Activated T-helper 2 cell treated with anti-CD3 and anti-CD28 coated beads, Interferon-gamma antibody, Interleukin-2, Interleukin-4, amounts not matched to agents 10 μg/mL and 5 μg/mL and 100 μg/mL, durations not matched to agents 14 hours and 24 hours and 36 hours (primary cell): ENCODE measurements at places on chromosomes 5 and 9.

- DNase-seq: no peak
Observed at GRCh38 chr5:32791536-32792243, 80.6 kb downstream of the NPR3 start.

DNA sequence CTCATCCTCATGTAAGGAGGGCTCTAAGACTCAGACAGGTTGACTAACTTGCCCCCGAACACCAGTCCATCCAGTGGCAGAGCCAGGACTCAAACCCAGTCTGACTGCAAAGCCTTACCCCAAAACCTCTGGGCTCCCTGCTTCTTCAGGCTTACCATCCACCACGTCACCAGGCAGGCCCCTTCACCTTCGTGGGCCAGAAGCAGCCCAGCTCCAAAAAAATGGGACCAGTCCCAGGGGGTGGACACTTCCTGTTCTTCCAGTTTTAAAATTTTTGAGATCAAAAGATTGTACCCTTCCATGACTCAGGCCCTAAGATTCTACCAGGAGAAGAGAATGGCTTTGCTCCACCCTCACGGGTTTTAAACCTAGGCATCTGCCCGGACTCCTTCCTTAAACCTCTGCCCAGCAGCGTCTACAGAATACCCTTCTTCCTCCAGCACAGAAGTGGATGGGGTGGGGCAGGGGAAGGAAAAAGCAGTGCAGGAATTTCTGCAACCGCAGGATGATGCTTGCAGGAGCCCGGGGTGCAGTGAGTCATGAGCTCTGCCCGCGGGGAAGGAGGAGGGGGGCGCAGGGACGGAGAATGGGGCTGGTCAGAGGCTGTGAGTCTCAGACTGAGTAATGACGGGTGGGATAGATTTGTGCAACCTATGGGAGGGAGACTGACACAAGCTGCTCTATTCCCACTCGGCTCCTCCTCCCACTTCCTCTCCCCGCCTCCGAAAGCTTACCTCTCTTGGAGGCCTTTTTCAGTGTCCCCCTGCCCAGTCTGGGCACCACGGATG, 50.4 kb upstream of the STXBP1 start:
- DNase-seq: no peak

GRCh38 chr5:28603869-28604268, 1565.5 kb upstream of the CDH9 start:
- DNase-seq: no peak

GRCh38 chr5:9462109-9462508, 83.8 kb downstream of the SEMA5A start:
- no peak for DNase-seq

DNA sequence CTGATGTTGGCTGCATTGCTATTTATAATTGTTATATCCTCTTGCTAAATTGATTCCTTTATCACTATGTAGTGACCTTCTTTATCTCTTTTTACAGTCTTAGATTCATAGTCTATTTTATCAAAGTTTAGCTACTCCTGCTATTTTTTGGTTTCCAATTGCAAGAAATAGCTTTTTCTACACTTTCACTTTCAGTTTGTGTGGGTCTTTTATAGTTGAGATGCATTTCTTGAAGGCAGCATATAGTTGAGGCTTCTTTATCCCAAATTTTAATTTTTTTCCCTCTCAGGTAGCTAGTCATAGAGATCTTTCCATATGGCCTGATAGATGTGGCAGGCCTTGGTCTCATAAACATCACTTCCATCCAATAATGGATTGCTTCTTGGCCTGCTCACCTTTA, 228.5 kb downstream of the COMMD10 start:
- no peak for DNase-seq

- DNase-seq: no peak
Observed at GRCh38 chr9:117334101-117334500, 80.8 kb downstream of the ASTN2 start.

- DNase-seq: no peak
Observed at GRCh38 chr9:127634021-127634420, 21.9 kb downstream of the STXBP1 start.

GRCh38 chr9:38523121-38523520, 97.3 kb downstream of the ANKRD18A start:
- DNase-seq: no peak

GRCh38 chr5:167255926-167256325, 1035.5 kb upstream of the WWC1 start:
- no peak for DNase-seq

DNA sequence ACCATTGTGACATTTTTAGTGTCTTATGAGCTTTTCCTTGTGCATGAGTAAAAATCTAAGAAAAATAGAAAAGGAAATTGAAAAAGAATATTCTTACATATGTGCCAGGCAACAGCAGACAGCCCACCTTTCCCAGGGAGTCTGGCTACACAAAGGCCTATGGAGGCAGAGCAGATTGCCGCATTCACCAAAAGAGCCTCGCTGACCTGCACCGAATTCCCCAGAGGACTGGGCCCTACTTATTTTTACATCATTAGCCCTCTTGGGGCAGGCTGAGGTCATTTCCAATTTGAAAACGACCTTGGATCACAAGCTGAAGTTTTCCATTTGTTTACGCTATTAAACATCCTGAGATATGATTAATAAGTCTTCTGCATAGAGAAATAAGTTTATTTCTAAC, 66.2 kb upstream of the WDR41 start:
- DNase-seq: no peak

DNA sequence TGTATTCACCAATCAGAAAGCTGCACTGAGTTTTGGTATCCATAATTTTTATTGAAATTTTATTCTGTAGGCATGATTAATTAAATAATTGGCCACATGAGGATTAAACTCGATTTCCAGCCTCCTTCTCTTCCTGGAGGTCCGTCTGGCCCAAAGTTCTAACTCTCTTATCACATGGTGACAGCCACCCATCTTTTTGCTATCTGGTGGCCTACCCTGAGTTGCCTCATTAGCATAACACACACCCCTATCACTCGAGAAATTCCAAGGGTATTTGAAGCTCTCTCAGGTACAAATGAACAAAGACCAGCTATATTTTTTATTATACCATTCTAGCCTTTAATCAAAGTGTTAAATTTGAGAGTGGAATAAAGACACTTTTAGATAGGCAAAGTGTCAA, 57.7 kb downstream of the APC start:
- DNase-seq: no peak

DNA sequence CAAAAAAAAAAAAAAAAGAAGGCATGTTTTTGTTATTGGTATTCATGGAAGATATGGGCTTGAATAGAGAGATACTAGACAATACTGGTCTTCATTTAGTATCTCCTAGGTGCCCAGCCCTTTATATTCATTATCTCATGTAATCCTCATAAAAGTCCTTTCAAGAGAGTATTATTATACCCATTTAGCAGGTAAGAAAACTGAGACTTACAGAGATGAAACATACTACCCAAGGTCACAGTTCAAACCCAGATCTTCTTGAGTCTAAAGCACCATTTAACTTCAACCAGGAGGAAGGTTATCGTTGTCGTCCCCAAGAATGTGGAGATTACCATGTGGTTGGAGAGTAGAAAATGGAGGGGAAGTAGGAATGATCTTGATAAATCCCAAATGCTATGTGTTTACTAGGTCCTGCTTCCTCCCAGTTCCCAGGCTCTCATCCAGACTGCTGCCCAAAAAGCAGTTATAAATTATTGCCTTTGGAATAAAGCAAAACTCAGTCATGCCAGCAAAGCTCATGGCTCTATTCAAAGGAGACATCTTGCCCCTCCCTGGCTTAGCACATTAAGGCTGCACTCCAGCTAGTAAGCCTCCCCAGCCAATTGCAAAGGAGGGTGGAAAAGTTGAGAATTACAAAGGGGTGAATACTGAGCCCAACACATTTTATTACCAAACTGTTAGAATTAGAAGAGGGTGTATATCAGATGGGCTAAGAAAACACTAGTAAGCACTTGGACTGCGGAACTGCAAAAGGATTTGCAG, 163.9 kb downstream of the PIK3R1 start:
- no peak for DNase-seq

- DNase-seq: no peak
Observed at GRCh38 chr5:41843456-41844370, 26.5 kb downstream of the OXCT1 start.

DNA sequence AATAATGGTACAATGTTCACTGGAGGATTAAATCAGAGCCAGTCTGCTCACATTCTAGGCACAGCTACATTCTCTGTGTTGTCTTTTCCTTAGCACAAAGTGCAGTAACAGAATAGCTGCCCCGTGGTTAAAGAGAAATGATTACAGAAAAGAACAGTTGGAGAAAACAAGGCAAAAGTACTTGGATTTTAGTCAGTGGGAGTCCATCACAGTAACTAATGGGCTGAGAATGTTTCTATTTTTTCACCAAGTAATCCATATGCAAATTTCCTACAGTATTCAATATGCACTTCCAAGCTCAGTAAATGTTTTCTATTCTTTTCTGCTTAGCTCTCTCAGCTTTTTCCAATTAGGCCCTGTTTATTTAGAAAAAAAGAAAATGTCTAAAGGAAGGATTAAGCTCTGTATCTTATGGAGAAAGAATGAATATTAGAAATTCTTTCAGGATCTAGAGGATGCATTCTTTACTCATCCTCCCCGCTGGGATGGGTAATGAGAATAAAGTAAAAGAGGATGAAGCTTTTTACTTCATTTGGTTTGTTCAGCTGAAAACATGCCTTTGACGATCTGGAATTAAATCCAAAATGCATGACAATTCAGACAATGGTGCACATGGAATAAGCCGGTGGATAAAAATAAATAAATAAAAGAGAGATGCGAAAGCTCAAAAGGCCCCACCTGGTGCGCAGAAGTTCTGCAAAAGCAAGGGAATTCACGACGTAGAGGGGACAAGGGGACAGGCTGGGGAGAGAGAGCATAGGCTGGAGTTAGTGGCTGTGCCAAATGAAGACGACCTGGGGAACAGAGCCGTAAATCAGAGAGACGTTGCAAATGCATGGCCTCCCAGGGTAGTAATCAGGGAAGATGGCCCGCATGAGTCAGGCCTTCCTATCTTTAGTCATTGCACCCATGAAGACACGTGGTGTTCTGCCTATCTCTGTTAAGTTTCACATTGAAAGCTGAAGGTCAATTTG, 345.2 kb downstream of the GLIS3 start:
- no peak for DNase-seq

GRCh38 chr9:128164307-128164885, 4.3 kb downstream of the BBLN start:
- DNase-seq: no peak

DNA sequence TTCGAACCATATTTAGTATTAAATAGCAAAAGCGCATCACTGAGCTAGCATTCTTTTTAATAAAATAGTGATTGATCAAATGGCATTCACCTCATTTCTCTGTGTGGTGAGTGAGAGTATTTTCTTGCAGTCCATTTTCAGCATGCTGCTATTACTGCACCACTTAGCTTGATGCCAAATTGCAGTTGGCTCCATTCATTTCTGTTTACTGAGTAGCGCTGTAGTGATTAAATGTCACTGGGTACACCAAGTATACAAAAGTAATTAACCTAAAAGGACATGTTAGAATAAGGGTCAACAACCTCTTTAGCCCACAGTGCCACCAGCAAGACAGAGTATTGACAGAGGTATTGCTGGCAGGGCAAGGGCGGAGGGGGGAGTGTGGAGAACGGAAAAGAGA, 122.0 kb downstream of the TLE4 start:
- DNase-seq: no peak

- DNase-seq: no peak
Observed at GRCh38 chr9:105686936-105687335, 7.4 kb upstream of the TMEM38B start.

- DNase-seq: no peak
Observed at GRCh38 chr5:102841021-102841420, 85.9 kb downstream of the PAM start.

- peak; percentile 69 for DNase-seq
Observed at GRCh38 chr9:128191406-128192046, at the start of gene CIZ1. Gene CIZ1, minus strand, starts transcription at chr9:128191572. Its CDS starts 715 bp downstream, at chr9:128190857.

DNA sequence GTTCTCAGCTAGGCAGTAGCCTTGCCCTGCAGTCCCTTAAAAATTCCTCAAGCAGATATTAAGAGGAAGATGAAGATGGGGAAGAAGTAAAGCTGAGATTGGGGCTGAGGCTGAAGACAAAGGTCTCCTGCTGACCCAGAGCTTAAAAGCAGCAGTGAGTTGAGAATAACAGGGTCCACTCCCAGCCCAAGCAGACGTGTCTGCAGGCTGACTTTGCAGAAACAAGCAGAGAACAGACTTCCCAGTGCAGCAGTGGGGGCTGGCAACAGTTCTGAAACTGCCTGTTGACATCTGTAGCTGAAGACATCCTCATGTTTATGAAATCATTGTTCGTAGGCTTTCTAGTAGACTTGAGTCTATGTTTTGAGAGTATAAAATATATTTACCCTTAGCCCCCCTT, 1.1 kb downstream of the CTXN3 start:
- DNase-seq: no peak

GRCh38 chr9:114031037-114031630, 47.0 kb downstream of the AMBP start:
- DNase-seq: no peak

- DNase-seq: no peak
Observed at GRCh38 chr5:122680623-122681350, 94.1 kb upstream of the SNX2 start.

- DNase-seq: no peak
Observed at GRCh38 chr5:78638423-78638822, 10.1 kb downstream of the LHFPL2 start.

GRCh38 chr5:104914536-104915070, 1352.0 kb upstream of the NUDT12 start:
- no peak for DNase-seq

- DNase-seq: peak; percentile 36
Observed at GRCh38 chr9:2872931-2873323, 29.0 kb upstream of the PUM3 start.

DNA sequence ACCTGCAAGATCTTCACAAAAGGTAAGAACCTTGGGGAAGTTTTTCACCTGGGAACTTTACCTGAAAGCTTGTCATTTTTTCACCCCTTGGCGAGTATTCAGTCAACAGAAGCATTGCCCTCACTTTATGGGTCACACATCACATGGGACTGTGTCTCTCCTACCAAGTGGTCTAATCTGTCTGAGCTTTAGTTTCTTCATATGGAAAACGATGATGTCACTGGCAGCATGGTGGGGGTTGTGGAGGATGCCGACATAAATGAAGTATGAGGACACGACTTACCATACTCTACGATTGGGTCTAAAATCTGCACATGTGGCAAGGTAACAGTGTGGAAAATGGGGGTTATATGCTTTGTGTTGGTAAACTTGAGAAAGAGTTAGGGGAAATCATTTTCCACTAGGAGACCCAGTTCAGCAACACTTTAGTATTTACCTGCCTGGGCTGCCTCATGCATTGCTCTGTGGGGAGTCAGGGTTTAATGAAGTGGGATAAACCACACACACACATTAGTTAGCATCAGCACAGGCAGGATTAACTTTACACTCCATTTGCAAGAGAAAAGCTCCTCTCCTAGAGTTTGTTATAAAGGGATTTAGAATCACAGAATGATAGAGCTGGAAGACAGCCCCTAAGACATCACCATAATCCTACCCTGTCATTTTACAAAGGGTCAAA, 19.8 kb upstream of the PAX5 start:
- no peak for DNase-seq

GRCh38 chr5:1316588-1317340, 21.9 kb upstream of the TERT start:
- DNase-seq: no peak

GRCh38 chr9:84669288-84670137, at the start of gene NTRK2:
Gene NTRK2, plus strand, starts transcription at chr9:84669729. Its CDS starts 1,020 bp downstream, at chr9:84670749.
- no peak for DNase-seq

GRCh38 chr5:56733580-56733979, 81.8 kb upstream of the MAP3K1 start:
- no peak for DNase-seq
